Ascending aorta (tissue), 2 donors: ENCODE measurements at places on chromosomes 7 and 10.

DNA sequence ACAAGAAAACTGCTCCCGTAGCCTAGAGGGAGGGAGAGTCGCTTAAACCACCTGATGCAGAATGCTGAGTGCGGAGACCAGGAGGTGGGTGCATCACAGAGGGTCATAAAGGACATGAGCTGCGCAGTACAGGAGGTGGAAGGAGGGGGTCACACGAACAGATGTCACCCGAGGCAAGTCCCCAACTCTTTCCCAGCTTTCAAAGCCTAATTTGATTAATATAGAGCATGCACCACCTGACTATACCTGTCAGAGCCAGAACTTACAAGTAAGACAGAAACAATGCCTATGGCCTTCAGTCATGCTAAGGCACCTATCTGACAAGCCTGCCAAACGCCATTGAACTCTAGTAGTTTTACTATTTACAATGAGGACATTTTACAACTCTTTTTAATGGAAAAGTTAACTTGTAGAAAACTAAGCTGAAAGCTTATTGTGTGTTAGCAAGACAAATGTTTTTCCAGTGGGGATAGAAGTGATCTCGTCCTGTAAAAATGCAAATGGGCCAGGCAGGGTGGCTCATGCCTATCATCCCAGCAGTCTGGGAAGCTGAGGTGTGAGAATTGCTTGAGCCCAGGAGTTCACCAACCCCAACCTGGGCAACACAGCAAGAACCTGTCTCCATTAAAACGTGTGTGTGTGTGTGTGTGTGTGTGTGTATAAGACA is 1.1 kb upstream of the VOPP1 start:
- no peak for DNase-seq

GRCh38 chr10:30088178-30088577 is 28.8 kb upstream of the JCAD start:
- no peak for DNase-seq

GRCh38 chr7:3267966-3268690 is 32.9 kb upstream of the SDK1 start:
- DNase-seq, result no peak

DNA sequence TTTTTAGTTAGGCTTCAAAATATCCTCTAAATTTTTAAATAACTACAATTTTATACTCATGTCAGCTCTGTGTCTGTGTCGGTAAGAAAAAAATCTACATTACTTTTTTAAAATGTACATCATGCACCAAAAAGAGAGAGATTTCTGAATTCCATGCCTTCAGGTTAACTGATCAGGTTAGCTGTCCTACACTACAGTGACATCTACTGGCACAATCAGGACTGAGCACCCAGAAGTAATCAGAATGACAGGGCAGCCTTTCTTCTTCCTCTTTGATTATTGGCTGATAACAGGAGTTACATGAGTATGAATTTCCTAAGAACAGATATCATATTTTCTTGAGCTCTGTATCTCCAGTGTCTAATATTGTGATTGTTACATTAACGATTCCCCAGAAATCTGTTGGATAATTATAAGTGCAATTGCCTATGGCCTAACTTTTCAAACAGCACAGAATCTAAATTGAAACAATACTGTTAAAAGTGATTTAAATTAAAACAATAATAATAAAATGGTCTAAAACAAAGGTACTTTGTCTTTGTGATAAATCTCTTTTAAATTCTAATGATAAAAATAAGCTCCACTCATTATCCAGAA is 41.8 kb upstream of the HYCC1 start:
- no peak for DNase-seq

- DNase-seq, result no peak
These were observed 98.8 kb downstream of the SDK1 start for GRCh38 chr7:3399858-3400257.

DNA sequence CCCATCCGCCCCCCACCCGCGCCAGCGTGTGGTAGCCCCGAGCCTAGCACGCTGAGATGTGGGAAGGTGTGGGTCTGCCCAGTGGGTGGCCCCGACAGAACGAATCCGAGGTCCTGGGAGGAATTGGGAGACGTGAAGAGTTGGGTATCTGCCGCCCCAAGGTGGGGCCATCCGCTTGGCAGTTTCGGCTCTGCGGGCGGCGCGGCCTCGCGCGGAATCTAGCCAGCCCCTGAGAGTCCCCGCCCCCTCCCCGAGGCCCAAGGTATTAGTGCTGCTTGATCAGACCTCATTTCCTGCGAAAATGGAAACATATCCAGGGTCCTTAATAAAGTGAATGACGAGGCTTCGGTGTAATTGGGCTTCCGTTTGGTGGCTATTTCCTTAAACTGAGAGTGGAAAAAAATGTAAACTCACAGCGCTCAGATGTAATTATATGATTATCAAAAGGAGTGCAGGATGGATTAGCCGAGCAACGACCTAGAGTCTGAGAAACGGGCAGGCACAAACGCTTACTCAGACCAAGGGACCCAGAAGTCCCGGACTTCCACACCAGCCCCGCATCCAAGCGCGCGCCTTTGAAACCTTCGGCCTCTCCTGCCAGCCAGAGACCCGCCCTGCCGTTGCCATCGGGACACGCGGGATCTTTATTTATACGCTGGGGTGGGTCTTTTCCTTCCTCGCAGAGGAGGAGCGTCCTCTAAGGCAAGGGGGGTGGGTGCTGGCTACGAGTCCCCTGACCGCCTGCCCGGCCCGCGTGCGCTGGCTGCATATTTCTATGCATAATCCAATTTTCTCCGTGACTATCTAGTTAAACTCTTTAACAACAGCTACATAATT is 12.8 kb downstream of the LBX1 start:
- DNase-seq, result no peak

DNA sequence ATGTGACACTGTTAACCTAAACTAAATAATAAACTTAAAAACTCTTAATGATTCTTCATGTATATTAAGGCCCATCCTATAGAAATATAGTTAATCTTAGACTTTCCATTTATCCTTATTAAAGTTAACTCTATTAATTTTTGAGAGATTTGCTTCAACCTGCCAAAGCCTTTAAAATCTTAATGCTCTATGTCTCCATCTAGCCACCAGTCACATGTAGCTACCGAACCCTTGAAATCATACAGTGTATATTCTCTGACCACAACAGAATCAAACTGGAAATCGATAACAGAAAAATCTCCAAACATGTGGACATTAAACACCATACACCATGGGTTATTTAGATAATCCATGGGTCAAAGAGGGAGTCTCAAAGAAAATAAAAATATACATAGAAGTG is 51.9 kb downstream of the ASZ1 start:
- DNase-seq, result no peak

DNA sequence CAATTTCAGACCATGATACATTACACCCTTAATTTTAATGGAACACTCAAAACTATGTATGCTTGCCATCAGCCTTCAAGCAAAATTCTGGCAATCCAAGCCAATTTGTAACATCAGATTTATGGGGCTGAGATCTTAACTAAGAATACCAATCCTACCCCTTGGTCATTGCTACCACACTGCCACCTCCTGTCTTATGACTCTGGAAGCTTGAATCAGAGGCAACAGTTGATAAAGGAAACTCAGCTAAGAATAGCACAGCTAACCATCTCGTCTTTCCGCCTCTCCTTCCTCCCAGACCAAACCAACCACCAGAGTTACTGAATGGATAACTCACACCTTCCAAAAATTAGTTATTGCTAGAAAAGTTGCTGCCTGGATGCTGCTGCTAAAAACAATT is 7.4 kb downstream of the IGF2BP3 start:
- no peak for DNase-seq

DNA sequence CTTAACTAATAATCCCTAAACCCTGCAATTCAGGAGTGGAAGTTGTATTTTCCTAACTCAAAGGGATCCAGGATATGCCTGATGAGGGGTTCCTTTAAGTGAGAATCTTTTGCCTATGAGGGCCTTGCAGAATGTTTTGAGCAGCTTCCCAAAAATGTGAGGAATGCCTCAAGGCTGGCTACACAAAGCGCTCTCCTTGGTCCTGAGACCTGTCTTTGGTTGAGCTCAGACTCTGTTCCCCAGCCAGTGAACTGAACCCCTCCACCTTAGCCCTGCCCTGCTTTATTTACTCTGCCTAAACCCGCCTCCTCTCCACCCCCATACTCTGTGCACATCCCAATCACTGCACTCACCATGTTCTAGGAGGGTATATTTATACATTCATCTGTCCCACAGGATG is 108.6 kb downstream of the NRCAM start:
- no peak for DNase-seq

DNA sequence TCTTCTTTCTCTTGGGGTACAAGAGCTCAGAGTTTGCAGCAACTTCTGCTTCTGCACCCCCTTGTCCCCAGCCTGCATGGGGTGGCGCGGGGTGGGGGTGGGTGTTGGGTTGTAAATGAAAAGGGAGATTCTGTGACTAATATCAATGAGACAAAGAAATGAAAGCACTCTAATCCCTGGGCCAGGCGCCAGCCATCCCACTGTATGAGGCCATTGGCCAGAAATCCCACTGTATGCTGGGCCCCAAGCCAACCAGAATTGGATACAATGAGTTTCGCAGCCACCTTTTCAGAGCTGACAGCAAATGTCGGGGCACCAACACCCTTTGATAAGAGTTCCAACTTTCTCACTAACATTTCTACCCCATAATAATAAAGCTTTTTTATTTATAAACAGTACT is 10.9 kb upstream of the PTN start:
- no peak for DNase-seq

DNA sequence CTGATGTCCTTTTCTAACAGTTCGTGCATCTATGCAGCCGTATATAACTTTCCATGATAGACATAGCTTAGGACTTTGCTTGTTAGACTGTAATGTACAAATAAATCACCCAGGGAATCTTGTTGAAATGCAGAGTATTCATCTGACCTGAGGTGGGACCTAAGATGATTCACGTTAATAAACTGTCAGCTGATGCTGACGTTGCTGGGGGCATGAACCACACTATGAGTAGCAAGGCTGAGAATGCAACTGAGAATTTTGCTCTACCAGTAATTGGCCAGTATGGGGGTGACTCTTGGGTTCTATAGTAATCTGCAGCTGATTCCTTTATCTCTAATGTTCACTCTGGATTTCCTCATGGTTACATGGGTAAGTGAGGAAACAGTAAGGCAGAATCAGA is 130.1 kb upstream of the MALRD1 start:
- DNase-seq, result no peak

DNA sequence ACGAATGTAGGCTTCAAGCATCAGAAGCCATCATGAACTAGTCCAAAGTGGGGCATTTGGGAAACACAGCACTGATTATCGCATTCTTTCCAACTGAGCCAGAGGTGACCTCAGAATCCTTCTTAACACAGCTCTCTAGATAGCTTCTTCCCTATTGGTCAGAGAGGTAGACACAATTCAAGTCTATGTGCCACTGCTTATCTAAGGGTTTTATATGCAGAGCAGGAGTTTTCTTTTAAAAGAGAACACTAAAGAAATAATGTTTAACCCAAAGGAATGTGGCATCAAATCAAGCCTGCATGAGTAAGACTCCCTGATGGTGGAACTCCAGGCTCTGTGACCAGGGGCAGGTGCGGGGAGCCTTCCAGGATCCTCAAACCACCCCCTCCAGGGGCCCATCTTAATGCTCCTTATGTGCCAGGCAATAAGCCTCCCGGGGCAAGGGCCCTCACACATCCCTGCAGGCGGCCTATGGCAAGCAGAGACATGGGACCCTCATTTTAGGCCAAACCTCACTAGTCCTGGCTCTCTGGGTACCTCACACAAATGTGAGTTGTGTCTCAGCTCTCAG is 13.8 kb downstream of the HSPA12A start:
- no peak for DNase-seq

- no peak for DNase-seq
These were observed 108.5 kb downstream of the PTPRN2 start for GRCh38 chr7:158479021-158479663.

DNA sequence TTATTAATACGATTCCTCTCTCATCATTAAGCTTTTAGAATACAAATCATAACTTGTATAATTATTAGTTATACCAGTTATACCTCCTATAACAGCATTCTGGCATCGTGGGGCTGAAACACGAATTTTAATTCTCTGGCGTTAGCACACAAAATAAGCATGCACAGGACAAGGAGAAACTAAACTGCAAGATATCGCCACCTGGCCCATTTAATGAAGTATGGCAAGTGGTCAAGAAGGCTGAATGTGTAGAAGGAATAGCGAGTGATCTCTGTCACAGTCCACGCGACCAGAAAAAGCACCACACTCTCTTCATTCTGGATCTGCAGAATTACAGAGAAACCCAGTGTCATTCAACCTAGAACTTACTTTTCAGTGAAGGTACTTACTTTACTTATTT is 18.1 kb downstream of the HACD1 start:
- no peak for DNase-seq

- DNase-seq, result no peak
These were observed 49.6 kb downstream of the TES start for GRCh38 chr7:116259871-116260440.

- DNase-seq, result no peak
These were observed 264.3 kb downstream of the CACNA2D1 start for GRCh38 chr7:82179311-82179710.

- no peak for DNase-seq
These were observed 8.8 kb upstream of the VIPR2 start for GRCh38 chr7:159153511-159153910.

GRCh38 chr10:109474261-109474660 is 449.1 kb downstream of the XPNPEP1 start:
- no peak for DNase-seq

- peak; percentile 35 for DNase-seq
These were observed 227.2 kb downstream of the CUX1 start for GRCh38 chr7:102044641-102044983.

DNA sequence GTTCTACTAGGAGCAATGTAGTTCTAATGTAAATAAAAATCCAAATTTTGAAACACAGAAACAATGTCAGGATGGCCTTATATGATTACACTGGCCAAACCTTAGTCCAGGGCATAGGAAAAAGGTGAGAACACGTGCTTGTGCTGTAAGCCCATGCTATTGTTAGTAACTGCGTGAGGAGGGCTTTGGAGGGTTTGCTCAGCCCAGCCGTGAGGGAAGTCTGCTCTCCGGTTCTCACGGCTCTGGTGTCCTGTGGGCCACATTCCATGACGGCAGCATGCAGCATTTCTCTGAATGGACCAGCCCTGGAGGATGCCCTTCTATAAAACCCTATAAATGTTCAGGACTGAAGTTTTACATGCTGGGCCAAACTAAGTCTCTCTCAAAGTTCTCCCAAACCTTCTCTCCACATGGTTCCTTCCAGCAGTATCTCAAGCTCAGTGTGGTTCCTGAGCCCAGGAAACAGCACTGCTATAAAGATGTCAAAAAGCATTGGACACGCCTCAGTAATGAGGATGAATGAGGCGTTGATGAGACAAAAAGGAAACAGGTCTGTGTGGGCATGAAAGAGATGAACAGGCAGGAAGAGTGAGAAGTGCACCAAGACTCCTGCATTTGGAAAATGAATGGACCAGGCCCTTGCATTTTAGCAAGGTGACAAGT is 174.8 kb upstream of the CDCA7L start:
- peak; percentile 34 for DNase-seq

DNA sequence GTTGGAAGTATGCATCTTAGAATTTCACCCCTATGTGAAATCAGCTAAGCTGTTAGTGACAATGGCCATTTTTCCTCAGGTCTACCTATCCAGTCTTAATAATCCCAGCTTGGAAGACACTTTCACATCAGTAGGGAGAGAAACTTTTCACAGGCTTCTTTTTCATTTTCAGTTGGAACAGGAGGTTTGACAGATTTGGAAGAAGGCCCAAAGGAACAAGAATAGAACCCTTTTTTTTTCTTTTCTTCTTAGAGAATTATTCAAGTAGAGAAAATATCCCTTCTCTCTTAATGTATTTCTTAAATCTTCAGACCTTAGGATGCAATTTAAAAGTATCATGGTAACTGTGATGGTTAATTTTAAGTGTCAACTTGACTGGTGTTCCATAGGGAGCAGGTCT is 410.5 kb upstream of the C7orf33 start:
- no peak for DNase-seq

- DNase-seq, result no peak
These were observed 14.8 kb upstream of the UPP1 start for GRCh38 chr7:48074204-48074654.
